Neural cell (in vitro differentiated cells): ENCODE measurements at places on chromosomes 11 and 22. TPM values are rescaled to one million over a fixed set of nuclear protein-coding genes. Genes with fewer than 3 reads are reported as not detected.

Gene SERPINH1
- polyA plus RNA-seq: 16.1 and 17.0 TPM in 2 replicates

Gene MYEOV
- polyA plus RNA-seq: not detected in 2 replicates

Gene CTSF
- polyA plus RNA-seq: 2.7 and 4.2 TPM in 2 replicates

Gene PKDREJ
- polyA plus RNA-seq: not detected in 2 replicates

Gene SCGB2A2
- not detected in 2 replicates for polyA plus RNA-seq

Gene FGF19
- polyA plus RNA-seq: 4.6 and 6.2 TPM in 2 replicates

Gene CDCA5
- polyA plus RNA-seq: 2.3 and 2.4 TPM in 2 replicates

Gene HEPHL1
- not detected in 2 replicates for polyA plus RNA-seq

Gene RFPL1
- polyA plus RNA-seq: not detected in 2 replicates

Gene FZD4
- polyA plus RNA-seq: 0.76 and 0.82 TPM in 2 replicates

Gene PRODH
- polyA plus RNA-seq: 0.08 and 0.31 TPM in 2 replicates

Gene PIK3IP1
- polyA plus RNA-seq: 32.0 and 38.4 TPM in 2 replicates

Gene C11orf97
- polyA plus RNA-seq: 0.47 TPM in 1 of 2 replicates, not detected in the other

Gene SLC1A2
- polyA plus RNA-seq: 130 and 134 TPM in 2 replicates

Gene SLC17A6
- 3.3 and 4.3 TPM in 2 replicates for polyA plus RNA-seq

Gene SERPING1
- polyA plus RNA-seq: 0.22 TPM in 1 of 2 replicates, not detected in the other

Gene MGAT3
- 29.1 and 36.2 TPM in 2 replicates for polyA plus RNA-seq

Gene UBQLNL
- not detected in 2 replicates for polyA plus RNA-seq
